ENCODE measurements at places on chromosomes 11 and 22.

DNA sequence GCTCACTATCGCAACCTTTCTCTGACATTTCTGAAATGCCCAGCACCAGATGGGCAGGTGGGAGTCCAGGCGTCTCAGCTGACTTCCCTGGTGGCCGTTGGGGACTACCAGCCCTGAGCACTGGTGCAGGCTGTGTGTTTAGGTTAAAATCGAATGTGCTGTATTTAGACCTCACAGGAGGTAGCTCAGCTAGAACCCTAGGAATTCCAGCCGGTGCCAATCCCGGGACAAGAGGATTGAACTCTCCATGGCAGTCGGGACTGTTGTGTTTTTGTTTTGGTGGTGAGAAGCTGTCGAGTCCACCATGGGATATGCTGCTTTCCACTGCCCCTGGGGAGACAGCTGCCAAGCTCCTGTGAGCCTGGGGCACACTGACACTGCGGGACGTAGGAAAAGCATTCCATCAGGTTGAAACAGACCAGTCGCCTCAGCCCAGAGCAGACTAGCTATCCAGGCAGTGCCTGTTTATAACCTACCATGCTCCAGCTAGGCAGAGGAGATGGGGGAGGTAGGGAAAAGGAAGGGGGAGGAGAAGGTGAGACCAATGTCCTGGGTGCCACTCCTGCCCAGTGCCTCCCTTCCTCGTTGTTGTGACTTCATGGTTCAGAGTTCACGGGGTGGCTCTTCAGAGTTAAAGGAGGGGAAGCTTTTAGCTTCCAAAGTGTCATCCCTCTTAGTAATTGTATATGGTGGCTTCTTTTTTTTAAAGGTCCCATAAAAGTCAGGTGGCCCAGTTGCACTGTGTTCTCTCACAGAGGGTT, 53.0 kb downstream of the MICAL2 start:
- no peak for DNase-seq

DNA sequence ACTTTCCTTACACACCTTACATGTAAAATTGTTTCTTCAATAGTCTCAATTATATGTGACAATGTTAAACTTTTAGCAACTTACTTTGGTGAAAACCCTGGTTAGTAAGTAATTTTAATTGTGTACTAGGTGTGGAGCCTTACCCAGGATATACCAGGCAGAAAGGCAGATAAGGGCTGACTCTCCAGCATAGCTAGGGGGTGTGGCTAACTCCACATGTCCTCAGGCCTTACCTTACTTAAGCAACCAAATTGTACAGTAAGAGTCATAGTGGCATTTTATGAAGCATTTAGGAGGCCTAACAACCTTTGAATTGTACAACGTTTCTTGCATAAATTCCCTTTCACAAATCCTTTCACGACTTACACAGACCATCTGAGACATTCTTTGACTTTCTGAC, 118.2 kb upstream of the OR9Q1 start:
- no peak for DNase-seq

GRCh38 chr11:110962921-110963320, 250.7 kb upstream of the ARHGAP20 start:
- no peak for DNase-seq

- DNase-seq: no peak
These were observed 12.5 kb downstream of the ADAMTS8 start for GRCh38 chr11:130415731-130416529.

DNA sequence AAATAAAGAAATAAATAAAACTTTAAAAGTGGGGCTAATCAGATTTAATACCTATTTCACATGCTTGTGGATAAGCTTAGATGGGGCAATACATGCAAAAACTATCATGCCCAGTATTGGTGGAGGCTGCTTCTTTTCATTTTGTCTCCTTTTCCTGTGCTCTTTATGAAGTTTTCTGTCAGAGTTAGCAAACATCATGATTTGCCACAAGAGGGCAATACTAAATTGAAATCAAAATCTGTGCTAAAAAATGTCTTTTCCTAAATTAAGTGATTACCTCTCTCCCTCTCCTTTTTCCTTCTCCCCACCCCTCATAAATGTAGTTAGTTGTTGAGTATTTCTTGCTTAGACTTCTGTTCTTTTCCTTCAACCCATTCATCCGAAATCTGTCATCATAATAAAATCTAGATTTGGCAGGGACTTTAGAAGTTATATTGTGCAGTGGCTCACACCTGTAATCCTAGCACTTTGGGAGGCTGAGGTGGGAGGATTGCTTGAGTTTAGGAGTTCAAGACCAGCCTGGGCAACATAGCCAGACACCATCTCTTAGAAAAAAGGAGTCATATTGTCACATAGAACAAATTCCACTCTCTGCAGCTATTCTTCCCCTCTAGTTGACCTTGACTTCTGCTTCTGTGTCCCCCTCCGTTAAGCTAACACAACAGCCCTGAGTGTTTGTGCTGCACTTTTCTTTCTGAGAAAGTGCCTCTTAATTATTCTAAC, 4.7 kb upstream of the ARHGAP42 start:
- DNase-seq: peak; percentile 29

DNA sequence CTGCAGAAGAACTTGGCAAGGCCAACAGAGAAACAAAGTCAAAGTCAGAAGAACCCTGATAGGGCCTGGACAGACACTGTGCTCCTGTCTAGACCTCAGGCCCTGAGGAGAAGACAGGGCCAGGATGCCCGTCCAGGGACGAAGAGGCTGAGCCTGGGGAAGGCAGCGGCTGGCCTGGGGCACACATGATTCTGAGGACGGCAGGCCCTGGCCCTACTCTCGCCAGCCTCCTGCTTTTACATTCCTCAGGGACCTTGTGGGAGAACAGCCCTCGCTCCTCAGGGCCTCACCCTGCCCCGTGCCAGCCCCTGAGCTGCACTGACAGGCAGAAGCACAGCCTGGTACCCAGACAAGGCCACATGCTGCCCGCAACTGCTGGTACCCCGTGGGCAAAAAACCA, 43.6 kb upstream of the TTLL12 start:
- no peak for DNase-seq

GRCh38 chr11:113951537-113951936, 23.4 kb upstream of the HTR3A start:
- no peak for DNase-seq

DNA sequence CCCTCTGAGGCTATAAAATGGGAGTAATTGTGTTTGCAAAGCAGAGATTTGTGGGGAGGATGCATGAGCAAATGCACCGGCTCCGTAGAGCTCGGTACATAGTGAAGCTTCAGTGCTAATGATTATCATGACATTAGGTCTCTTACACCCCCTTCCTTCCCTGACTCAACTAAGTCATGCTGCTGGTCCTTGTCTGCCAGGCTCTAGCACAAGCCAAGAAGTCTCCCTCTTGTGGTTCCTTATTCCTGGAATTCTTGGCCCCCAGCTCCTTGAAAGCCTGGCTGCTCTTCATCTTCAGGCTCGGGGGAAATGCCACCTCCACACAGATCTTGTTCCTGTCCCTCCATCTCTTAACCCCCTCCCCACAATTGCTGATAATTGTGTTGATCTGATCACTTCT, 45.7 kb upstream of the SYT13 start:
- DNase-seq: no peak

DNA sequence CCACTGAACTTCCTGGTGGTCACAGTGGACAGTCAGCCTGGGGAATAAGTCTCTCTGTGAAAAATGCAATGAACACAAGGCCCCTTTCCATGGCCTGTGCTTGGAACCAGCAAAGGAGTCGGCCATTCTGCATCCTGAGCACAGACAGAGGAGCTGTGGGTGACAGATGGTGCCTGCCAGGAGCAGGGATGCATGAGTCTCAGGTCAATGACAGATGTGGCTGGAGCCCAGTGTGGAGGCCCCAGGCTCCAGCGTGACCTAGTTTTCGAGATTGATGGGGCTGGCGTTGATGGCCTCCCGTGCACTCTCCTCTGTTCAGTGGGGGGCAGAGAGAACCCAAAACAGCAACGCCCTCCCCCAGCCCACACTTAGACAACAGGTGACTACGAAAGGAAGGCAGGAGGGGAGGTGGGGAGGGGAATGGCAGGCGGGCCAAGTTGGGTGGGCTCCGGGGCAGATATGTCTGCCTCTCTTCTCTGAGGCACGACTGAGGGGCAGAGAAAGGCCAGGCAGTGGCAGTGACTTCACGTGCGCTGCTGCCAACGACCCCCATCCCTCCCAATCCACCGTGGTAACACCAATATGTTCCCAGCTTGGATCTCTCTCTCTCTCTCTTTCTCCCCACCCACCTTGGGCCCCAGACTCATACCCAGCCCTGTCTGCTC, 34.4 kb upstream of the CD5 start:
- no peak for DNase-seq

- peak; percentile 42 for DNase-seq
These were observed 94.3 kb upstream of the BMAL1 start for GRCh38 chr11:13183094-13183825.

All from GM12865 (cell line).